ENCODE measurements at places on chromosomes 2 and 18.

GRCh38 chr2:234569776-234570430 is 73.0 kb upstream of the ARL4C start:
- DNase-seq: no peak

- DNase-seq: no peak
Observed at GRCh38 chr2:18526429-18526828, 34.0 kb downstream of the RDH14 start.

DNA sequence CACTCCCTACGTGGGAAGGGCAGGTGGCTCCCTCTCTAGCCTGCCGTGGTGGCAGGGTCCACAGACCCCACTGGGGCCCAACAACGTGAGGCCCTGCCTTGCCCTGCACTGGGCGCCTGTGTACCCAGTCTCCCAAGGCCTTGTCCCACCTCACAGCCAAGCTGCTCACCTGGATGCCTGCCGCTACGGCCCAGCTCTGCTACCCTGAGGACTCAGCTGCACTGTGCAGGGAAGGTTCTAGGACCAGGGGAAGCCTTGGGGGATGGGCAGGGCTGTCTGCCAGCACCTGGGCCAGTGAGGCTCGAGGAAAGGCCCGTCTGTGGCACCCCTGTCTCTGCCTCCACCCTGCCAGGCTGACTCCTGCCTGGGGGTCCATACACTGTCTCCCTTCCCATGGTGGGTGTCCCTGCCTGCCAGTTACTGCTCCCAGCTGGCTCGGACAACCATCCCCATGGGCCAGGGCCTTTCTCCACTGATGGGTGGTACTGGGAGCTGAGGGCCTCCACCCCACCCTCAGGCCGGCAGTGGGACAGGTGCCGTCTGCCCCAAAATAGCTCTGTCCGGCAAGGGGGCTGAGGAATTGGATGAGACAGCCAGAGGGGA is 33.2 kb downstream of the HS6ST1 start:
- DNase-seq: no peak

DNA sequence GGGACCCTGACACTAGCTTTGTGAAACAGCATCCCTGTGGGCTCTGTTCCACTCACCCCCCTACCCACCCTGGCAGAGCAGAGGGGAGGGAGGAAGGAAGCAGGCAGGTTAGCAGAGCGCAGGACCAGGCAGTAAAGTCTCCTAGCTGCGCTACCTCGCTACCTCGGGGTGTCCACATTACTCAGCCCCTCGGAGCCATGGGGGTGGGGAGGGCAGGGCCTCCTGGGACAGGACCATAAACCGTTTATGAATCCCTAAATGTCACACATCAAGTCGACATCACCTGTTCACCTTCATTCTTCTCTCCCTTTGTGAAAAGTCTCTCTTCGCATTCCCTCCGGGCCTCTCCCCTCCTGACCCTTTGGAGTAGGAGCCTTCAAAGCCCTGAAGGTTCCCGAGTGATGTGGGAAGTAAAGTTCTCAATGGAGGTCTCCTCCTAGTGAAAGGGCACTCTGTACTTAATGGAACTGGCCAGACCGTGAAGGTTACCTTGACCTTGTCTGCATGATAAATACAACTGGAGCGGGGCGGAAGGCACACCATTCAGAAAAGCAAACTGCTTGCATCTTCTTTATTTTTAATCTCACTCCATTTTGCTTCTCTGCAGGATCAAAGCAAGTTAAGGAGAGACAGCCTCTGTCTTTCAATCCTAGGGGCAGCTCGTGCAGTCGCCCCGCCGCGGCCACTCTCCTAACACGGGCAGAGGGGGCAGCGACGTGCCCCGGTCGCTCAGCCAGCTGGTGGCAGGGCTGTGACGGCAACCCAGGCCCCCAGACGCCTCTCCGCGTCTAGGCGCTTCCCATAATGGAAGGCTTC is 23.7 kb upstream of the SMAD7 start:
- no peak for DNase-seq

- DNase-seq: no peak
Observed at GRCh38 chr2:201114846-201115245, 1.1 kb upstream of the CFLAR start.

DNA sequence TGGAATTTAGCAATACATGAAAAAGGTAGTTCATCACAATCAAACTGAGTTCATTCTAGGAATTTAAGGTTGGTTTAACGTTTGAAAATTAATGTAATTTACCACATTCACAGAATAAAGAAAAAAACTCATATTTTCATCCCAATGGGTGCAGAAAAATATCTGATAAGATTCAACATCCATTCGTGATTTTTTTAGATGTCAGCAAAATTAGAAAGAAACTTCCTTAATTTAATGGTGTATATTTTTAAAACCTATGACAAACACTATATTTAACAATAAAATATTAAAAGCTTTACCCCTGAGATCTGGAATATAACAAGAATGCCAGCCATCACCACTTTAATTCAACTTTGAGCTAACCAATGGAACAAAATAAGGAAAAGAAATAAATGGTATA is 208.7 kb upstream of the CHAC2 start:
- no peak for DNase-seq

GRCh38 chr2:70340075-70340474 is 38.2 kb upstream of the FAM136A start:
- DNase-seq: no peak

DNA sequence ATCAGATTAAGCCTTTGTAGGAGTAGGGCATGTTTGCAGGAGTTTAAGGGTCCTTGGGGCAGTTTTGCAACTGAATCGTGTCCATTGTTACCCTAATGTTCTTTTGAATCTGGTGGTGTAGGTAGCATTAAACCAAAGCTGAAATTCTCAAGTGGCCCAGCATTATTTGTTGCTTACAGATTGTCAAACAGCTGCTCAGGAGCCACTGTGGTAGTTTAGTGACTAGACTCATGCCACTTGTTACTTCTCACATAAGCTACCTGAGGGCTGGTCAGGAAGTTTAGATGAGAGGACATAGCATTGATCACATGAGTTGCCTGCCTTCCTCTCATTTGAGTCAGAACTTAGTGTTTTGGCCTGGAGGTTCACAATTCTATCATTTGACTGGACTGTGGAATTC is 157.6 kb downstream of the HAUS1 start:
- DNase-seq: no peak

GRCh38 chr18:54222922-54223567 is 1.4 kb downstream of the MBD2 start:
- DNase-seq: no peak

DNA sequence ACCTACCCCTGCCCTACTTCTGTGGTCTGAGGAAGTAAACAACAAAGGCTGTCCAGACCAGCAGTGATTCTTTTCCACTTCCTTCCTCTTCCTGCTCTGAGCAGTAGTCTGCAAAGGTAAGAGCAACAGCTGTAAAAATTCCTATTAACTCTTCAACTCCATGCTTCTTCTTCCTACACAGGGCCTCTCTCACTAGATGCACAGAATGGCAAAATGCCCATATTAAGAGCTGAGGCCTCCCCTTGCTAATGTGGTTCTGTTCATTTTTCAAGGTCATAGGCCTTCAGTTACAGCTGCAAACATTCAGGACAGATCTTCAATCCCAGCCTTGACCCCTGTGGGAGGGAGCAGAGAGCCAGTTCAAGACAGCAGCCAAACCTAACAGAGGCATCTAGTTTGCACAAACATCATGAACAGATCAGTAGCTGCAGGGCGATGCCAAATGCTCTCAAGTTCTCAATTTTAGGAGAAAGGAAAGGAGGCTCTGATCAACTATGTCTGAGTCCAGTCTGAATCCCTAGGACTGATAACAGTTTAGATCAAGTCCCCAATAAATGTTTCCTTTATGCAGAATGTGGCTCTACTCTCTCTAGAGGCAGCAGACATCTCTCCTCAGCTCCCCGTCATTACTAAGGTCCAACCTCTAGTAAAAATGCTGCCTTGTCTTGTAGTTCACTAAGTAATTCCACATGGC is 20.9 kb downstream of the SLC40A1 start:
- DNase-seq: no peak

DNA sequence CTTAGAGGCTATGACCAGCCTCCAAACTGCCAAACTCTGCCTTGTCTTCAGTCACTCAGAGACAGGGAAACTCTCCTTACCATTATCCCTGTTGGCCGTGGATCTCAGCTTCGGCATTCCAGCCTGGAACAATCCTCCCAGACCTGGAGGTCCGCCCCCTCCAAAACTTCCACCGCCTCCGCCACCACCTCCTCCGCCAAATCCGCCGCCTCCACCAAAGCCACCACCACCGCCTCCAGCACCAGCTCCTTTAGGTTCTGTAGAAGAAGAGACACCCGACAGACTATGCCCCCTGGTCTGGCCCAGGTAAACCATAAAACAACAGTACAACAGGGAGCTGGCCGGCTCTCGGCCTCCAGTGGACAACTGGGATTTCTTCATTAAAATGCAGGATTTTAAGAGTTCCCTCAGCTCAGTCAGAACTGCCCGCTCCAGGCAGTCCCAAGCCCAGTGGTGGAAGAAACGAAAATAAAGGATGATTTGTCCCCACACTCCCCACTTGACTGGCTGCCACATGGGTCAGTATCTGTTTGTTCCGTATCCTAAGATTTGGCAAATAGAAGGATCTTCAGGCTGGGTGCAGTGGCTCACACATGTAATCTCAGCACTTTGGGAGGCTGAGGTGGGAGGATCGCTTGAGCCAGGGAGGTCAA is 22.4 kb downstream of the WIPF1 start:
- DNase-seq: no peak

DNA sequence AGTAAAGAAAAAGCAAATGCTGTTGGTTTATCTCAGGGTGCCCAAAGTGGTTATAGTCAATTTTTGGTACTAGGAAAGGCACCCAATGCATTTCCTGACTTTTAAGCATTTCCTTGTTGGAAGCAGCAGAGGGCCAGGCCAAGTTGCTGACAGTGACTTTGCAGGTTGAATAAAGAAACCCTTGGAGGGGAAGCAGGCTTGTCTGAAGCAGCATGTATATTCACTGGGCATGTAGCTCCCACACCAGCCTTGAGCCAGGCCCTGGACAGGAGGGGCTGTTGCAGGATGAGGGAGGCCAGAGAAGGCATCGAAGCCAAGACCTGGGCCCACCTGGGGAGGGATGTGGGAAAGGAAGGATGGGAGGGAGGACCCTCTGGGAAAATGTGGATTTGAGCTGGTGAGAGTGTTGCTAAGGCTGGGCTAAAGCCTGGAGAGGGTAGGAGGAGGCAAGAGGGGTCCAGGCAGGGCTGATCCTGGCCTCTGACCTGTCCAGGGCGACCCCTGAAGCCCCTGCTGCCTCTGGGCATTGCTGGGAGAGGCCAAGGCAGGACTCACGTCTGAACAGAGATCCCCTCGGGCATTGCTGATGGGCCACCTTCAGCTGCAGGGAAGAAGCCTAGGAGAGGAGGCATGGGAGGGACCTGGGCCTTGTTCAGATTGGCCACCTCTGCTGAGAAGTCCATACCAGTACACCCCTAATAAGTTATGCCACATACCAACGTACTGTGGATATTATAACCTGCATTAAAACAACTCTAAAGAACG is 79.6 kb downstream of the STPG4 start:
- no peak for DNase-seq

DNA sequence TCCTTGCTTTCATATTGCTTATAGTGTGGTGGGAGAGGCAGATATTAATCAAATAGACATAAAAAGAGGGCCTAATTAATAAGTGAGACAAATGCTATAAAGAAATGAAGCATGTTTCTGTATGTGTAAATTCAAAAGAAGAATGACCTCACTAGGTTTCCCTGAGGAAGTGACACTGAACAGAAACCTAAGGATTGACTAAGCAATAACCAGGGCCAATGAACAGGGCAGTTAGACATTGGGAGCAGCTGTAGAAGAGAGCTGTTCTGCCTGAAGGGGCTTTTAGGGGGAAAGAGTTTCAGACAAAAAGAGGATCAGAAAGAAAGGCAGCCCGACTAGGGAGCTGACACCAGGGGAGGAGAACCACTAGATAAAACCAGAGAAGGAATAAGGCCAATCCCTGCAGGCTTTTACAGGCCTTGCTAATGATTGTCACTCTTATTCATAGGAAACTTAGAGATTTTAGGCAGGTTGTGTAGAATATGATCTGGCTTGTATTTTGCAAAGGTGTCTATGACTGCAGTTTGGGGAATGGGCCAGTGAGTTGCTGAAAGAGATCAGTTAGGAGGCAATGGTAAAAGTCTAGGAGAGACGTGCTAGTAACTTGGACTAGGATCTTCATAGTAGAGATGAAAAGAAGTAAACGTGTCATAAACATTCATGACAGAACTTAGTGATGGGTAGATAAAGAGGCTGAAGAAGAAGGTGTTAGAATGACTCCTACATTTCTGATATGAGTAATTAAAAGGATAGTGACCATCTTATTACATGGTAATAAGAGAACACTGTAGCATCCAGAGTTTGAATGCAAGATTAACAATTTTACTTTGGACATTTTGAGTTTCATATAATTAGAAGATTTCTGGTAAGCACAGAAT is 26.8 kb upstream of the NABP1 start:
- DNase-seq: no peak

DNA sequence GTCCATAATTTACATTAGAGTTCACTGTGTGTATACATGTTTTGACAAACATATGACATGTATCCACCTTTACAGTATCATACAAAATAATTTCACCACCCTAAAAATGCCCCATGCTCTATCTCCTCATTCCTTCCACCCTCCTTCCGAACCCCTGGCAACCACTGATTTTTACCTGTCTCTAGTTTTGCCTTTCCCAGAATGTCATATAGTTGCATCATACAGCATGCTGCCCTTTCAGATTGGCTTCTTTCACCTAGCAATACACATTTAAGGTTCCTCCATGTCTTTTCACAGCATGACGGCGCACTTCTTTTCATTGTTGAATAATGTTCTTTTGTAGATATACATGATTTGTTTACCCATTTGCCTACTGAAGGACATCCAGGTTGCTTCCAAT is 10.4 kb downstream of the LRPPRC start:
- DNase-seq: no peak

GRCh38 chr2:171390941-171391516 is 42.8 kb downstream of the METTL8 start:
- peak; percentile 87 for DNase-seq

DNA sequence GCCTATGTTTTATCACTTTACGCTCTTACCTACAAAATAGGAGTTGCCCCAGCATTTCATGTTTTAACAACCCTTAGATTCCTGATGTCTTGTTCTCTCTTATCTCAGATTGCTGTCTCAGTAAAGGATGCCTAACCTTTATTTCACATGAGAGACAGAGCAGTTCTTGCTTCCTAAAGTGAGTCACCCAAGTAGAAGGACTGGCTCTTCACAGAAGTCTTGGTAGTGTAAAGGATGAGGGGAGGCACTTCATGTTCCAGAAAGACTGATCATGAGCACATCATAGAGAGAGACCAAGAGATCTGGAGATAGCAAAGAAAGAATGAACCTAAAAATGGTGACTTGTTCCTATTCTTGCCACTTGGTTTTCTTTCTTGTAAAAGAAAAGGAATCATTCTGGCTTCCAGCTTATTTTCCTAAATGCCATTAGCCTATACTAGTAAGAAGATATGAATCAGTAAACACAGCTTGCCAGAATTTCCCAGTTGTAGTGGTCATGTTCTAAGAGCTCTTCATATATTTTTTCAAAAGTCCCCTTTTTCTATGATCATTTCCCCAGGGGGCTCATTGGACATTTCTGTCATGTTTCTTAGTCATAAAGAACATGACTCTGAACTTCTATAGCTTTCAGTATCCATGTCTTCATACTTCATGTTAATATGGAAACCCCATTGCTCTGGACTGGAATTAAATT is 54.9 kb downstream of the MAPRE2 start:
- DNase-seq: no peak

GRCh38 chr2:38237311-38237710 is 139.8 kb downstream of the ATL2 start:
- peak; percentile 51 for DNase-seq
